ENCODE measurements at places on chromosomes 16 and 17.

- no peak for DNase-seq
These were observed 13.6 kb downstream of the ATPAF2 start for GRCh38 chr17:18025241-18025944.

- DNase-seq = no peak
These were observed 29.2 kb downstream of the RAP1GAP2 start for GRCh38 chr17:2825253-2825970.

DNA sequence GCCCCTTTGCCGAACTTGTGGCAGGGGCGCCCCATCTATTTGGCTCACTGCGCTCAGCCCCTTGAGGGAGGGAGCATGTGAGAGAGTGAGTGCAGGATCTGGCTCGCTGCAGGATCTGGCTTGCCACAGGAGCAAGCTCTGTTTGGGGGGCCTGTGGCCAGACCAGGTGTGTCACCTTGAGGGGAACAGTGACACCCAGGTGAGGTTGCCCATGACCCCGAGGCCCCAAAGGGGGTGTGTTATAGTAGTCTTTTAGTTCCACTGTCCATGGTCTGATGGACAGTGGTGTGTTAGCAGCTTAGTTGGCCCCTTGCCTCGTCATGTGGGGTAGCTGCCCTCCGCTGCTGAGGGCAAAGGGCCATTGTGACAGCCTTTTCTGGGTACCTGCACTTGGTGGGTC is 41.6 kb downstream of the CCDC42 start:
- DNase-seq = no peak

DNA sequence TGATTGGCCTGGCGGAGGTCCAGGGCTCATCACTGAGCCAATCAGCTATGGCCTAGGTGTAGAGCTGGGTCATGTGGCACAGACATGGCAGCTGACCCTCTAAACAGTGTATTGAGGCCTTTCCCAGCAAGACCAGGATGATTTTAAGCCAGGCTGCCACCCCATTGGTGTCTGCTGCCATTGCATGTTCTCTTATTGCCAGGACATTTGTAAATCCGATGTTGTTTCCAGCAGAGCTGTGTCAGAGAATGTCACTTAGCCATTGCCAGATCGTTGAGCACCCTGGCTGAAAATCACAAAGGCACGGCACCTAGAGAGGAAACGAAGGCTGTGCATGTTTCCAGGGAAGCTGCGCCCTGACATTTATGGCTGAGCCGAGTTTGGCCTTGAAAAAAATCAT is 33.4 kb downstream of the RBFOX1 start:
- no peak for DNase-seq

- DNase-seq = no peak
These were observed 175.0 kb downstream of the AIPL1 start for GRCh38 chr17:6259899-6260298.

DNA sequence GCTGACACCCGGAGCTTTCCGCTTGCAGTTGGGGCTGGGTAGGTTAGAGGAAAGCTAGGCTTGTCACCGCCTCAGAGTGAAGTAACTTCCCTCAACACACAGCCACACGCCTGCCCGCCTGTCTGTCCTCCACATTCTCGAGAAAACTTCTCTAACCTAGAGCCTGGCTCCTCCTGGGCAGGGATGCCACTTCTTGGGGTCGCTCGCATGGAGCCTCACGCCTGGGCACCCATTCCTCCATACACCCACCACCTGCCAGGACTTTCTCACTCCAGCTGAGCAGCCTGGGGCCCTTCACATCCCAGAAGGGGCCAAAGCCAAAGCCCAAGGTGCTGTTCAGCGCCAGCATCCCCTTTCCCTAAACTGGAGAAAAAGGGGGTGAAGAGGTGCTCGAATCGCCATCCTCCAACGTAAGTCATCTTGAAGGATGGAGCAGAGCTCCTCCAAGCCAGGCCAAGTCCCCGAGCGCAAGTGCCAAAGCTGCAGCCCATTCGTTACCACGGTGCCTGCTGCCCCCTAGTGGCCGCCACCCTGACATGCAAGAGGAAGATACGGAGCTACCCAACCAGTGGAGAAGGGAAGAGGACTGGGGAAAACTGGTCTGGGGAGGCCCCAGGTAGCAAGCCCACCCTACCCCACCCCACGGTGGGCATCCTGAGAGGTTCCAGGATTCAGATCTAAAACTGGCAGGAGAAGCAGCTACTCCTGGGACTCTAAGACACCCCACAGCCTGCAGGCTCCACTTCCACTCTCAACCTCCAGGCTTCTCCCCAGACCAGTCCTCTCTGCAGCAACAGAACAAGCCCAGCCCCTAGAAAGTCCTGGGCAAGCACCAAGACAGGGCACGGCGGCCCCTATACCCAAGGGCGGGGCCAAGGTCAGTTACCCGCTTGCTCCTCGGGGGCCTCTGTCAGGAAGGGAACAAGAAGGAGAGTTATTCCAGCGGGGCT is 63.1 kb downstream of the MYO18A start:
- DNase-seq = no peak

- DNase-seq = no peak
These were observed 830 bp downstream of the SPHK1 start for GRCh38 chr17:76384987-76385891.

- DNase-seq = no peak
These were observed 11.9 kb downstream of the HSD17B2 start for GRCh38 chr16:82046941-82047340.

DNA sequence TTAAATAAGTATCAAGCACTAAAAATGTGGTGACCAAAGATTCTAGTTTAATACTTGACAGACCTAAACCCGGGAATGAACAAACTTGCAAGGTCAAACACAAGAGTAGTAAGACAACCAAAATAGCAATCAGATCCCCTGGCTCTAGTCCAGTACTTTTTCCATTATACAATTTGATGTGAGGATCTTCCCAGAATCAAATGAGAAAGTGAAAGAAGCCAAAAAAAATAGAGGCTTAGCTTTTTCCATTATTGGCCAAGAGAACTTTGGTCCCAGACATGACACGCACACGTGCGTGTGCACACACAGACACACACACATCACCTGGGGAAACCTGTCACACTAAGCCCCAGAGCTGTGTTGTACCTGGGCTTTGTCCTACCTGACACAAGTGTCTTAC is 300.6 kb upstream of the CDH5 start:
- no peak for DNase-seq

- no peak for DNase-seq
These were observed 87.1 kb downstream of the USP22 start for GRCh38 chr17:20955427-20956323.

- DNase-seq = no peak
These were observed 286.5 kb downstream of the SLC39A11 start for GRCh38 chr17:72806011-72806410.

DNA sequence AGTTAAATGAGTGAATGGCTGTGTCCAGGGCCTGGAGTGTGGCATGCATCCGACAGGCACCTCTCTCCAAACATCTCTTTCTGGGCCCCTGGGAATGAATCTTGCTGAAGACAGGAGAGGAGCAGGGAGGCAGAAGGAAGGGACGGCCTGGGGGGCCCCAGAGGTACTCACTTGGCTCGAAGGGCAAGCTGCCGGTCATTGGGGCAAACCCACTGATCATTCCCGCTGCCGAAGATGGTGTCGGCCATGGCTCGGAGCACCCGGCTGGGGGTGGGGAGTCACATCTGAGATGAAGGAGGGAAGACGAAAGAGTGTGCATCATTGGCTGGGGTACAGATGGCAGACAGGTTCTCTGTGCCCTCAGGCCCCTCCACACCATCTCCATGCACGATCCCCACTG is 25.3 kb downstream of the RPH3AL start:
- DNase-seq = no peak

GRCh38 chr16:81172769-81173658 is 65.5 kb upstream of the BCO1 start:
- DNase-seq = no peak

GRCh38 chr17:34146440-34147043 is 108.5 kb upstream of the CCL2 start:
- no peak for DNase-seq

- DNase-seq = no peak
These were observed 22.5 kb downstream of the CLUAP1 start for GRCh38 chr16:3523281-3523680.

DNA sequence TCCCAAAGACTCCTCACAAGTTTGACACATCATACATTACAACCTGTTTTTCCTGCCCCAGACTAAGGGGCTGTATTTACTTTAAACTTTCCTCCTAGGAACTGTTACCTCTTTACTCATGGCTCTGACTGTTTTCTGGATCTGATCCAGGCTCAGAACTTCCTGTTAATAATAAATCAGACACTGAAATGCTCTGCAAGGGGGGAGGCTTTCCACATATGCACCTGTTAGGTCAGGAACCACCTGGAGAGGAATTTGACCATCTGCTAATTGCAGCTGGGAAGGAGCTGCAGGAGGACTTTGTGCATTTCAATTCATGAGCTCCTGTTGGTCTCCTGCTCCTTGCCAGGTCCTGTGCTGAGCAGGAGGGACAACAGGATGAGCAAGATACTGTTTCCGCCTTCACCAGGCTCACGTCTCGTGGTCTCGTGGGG is 476.9 kb upstream of the CDH5 start:
- no peak for DNase-seq

- no peak for DNase-seq
These were observed 8.6 kb downstream of the SLC47A1 start for GRCh38 chr17:19542247-19542646.
